ENCODE measurements at places on chromosomes 12 and 14. TPM values are rescaled to one million over a fixed set of nuclear protein-coding genes. Genes with fewer than 3 reads are reported as not detected.

The TAS2R9 gene
- total RNA-seq: not detected

The PLA2G1B gene
- not detected for total RNA-seq

The HNF1A gene
- total RNA-seq: not detected

The TPH2 gene
- not detected for total RNA-seq

The TAS2R8 gene
- total RNA-seq: 1.6 TPM

The KRT83 gene
- 0.07 TPM for total RNA-seq

The RNASE2 gene
- not detected for total RNA-seq

The CD163L1 gene
- not detected for total RNA-seq

The MARCHF9 gene
- total RNA-seq: 14.2 TPM

The PLD4 gene
- total RNA-seq: not detected

DNA sequence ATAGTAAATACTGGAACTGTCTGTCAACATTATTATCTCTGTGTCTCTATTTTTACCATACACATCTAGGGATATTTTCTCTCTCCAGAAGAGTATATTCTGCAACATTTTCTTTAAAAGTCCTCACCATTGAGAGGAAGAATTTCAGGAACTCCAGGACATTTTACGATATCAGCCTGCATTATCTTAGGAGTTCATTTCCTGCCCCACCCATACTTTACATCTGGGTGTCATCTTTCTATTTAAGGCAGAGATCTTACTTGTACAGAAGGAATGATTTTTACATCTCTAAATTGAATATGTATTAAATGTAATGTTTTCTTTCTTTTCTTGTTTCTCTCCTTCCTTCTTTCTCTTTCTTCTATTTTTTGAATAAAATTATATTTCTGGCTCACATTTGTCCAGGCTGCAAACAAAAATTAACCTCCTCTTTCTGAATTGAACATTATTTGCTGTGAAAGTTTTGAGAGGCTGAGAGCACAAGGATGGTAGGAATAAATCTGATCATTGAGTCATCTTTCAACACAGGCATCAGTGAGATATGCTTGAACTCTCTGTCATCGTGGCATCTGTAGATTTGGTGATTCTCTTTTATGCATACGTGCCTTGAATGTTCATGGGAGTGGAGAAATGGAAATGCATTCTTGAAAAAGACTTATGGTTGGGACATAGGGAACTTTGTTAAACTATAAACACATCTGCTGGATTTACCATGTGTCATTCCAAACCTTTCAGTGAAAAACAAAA is 753.6 kb downstream of the SLC16A7 start:
- DNase-seq: no peak

DNA sequence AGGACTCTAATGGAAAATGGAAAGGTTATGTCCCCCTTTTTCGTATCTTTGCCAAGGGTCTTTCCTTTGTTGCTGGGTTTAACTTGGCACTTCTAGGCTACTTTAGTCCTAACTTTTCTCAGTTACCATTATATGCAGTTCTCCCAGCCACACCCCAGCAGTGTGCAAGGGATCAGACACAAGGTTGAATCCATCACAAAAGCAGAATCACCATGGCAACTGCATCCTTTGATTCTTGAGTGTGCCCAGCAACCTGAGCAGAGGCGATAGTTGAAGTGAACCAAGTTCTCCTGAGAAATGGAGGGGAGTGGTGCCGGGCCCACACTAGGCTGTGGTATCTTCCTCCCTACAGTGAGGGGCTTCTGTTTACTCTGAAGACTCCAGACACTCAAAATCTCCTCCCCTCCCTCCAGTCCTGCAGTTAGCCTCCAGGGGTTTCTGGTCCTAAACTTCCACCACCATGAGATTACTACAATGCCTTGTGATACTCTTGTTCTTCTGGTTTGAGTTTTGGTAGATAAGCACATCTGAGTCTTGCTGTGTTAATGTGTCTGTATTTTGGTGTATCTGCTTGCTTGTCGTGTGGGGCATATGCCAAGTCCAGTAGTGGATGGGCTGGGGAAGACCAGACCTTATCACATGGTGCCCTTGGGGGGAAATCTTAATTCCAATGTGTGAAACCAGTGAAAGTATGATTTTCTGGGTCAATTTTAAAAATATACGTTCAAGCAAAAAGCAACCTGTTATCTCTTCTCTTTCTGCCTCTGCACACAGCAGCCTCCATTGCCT is 183.9 kb downstream of the CACNA1C start:
- DNase-seq: no peak

GRCh38 chr14:55514819-55515490 is 65.1 kb upstream of the KTN1 start:
- no peak for DNase-seq

GRCh38 chr12:1929241-1929984 is 11.0 kb upstream of the CACNA2D4 start:
- DNase-seq: no peak

DNA sequence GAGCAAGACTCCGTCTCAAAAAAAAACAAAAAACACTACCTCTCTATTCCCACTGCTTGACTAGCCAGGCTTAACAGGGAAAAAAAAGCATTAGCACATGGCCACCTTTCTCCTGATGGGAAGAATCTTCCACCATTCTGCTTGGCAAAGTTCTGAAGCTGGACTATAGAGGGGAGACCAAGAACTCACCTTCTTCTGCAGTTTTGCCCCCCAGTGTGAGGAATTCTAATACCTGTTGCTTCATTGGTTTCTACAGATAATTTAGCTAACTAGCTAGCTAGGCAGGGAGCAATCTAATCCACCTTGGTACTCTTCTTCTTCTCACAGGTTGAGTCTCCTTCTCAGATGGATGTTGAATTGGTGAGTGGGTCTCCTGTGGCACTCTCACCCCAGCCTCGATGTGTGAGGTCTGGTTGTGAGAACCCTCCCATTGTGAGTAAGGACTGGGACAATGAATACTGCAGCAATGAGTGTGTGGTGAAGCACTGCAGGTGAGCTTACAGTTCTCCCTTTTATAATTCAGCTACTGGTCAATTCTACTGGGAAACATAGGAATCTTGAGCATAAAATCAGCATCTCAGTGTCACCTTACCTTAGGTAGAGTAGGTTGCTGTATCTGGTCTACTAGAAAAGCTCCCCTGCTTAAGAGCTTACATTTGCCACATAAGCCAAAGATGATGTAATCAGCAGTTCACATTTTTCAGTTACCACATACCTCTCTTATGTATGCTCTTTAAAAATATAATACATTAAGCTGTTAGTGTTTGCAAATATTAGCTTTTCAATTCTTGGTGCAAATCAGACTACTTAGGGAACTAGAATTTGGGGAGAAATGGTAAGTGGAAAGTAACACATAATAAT is 16.0 kb downstream of the METTL3 start:
- DNase-seq: no peak

DNA sequence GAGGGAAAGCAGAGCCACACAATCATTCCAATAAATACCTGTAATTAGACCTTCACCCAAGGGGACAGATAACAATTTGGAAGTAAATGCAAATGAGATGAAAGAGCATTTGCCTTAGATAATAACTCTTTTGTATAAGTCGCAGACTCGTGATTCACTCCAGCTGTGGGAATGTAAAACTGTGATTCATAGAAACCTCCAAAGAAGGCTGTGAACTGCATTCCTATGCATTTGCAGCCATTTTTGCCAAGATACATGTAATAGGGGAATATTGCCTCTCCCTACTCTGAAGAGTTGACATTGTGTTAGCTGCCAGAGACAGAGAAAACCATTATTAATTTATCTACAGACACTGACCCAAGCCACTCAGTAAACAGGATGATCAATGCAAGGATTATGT is 181.9 kb upstream of the ARHGAP5 start:
- no peak for DNase-seq

DNA sequence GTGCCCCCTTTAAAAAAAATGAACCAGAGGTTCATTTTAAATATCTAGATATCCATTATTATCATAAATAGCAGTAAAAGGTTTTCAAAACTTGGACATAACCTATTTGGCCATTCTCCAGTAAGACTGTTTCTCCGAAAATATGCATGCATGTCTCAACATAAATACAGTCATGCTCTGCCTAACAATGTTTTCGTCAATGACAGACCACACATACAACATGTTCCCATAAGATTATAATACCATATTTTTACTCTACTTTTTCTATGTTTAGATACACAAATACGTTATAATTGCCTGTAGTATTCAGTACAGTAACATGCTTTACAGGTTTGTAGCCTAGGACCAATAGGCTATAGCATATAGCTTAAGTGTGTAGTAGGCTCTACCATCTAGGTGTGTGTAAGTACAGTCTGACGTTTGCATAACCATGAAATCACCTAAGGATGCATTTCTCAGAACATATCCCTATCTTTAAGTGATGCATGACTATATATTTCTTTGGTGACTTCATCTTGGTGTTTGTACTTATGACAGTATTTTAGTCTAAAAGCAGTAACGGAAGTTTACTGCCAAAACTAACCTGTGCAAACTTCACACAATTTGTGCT is 3.2 kb downstream of the TMEM19 start:
- DNase-seq: peak; percentile 36

DNA sequence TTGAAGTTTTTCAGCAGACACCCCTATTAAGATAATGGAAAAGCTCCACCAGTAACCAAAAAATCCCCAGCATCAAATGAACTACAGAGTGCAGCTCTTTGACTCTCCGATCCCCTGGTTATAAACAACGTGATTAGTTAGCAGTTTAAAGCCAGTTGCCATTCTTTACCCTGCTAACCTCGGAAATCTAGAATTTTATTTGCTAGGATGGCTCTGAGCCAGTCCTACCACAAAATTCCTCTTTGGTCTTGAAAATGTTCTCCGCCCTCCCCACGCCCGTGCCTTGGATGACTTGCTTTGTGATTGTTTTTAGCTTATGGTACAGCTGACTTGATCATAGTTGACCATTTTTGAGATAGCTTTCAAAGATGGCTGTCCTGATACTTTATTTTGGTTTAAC is 1.2 kb downstream of the KLHDC2 start:
- no peak for DNase-seq

GRCh38 chr12:19192710-19193109 is 63.2 kb downstream of the PLEKHA5 start:
- DNase-seq: no peak

- DNase-seq: no peak
Measured at GRCh38 chr12:46908236-46908935, 82.6 kb upstream of the SLC38A4 start.

- no peak for DNase-seq
Measured at GRCh38 chr14:90228478-90228877, 27.9 kb upstream of the PSMC1 start.

DNA sequence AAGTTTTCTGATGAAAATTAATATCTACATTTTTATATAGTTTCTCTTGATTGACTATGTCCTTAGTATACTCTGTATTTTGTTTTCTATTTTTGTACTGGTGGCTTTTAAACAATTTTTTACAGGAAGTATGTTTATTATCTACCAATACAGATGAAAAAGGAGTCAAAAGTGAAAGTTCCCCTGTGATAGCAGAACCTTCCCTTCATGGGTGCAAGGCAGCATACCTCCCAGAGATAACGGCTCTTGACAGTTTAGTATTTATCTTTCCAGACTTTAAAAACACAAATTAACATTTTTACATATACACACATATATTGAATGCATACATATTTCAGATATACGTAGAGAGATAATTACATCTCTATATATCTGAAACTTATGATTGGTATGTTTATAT is 17.1 kb upstream of the FAM234B start:
- DNase-seq: no peak

- DNase-seq: no peak
Measured at GRCh38 chr12:116456330-116457082, 102.7 kb upstream of the MAP1LC3B2 start.

- DNase-seq: no peak
Measured at GRCh38 chr12:99267038-99267437, 380.5 kb upstream of the GARIN6 start.

- DNase-seq: no peak
Measured at GRCh38 chr12:63869656-63870055, 25.2 kb downstream of the SRGAP1 start.

DNA sequence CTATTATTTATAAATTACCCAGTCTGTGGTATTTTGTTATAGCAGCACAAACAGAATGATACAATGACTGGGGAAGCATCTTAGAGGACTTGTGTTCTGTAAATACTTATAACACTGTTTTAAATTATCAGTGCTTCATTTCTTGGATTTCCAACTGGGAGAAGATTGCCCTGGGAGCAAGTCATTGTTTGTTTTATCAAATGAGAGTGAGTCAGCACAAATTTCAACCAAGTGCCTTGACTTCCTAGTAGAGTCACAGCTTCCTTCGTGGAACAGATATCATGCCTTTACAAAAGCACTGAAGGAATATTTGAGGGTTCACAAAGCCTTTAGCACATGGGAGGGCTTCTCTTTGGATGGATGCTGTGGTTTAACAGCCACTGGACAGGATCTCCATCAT is 234.1 kb downstream of the KTN1 start:
- no peak for DNase-seq

DNA sequence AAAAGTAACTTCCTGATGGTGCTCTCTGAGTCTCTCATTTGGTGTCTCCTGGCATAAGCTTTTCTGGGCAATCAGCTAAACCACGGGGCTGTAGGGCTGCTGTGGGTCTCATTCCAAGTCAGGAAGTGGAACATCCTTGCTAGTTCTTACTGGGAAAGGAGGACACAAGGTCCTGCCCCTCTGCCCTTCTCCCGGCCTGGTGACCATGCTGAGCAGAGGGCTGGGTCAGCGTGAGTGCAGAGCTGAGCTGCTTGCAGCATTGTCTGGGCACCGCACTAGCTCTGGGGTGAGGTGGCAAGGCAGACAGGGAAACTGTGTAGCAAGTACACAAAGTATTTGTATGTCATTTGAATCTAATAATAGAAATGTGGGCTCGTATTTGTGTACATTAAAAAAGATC is 45.0 kb upstream of the ASPG start:
- DNase-seq: no peak

GRCh38 chr12:19819231-19819630 is 379.9 kb downstream of the AEBP2 start:
- no peak for DNase-seq

DNA sequence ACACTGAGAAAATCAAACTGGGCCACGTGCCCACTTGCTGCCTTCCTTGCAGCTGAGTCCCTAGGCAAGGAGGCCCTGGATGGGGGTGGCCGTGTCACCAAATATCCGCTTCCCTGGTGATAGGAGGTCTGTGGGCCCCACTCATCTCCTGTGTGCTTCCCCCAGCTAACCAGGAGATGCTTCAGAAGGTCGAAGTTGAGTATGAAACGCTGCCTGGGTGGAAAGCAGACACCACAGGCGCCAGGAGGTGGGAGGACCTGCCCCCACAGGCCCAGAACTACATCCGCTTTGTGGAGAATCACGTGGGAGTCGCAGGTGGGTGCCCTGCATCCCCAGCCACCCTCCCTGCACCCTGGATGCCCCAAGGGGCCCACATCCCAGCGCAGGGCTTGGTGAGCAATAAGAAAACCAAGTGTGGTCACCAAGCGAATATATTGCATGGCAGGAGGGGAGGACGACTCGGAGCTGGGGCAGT is 6.8 kb upstream of the SIVA1 start:
- DNase-seq: no peak

- no peak for DNase-seq
Measured at GRCh38 chr12:110466791-110467190, 1.3 kb downstream of the GPN3 start.

- DNase-seq: no peak
Measured at GRCh38 chr12:21971344-21971743, 30.1 kb upstream of the ABCC9 start.

GRCh38 chr12:69343357-69343756 is 4.8 kb upstream of the LYZ start:
- DNase-seq: no peak

GRCh38 chr12:62379026-62379722 is 87.5 kb upstream of the MON2 start:
- DNase-seq: no peak

GRCh38 chr14:88289234-88289633 is 33.8 kb downstream of the KCNK10 start:
- DNase-seq: no peak

GRCh38 chr12:113385282-113385882 is 18.3 kb downstream of the SDS start:
- DNase-seq: no peak

- no peak for DNase-seq
Measured at GRCh38 chr12:46430340-46430948, 57.9 kb upstream of the SLC38A2 start.

Data from G401 (cell line).